ENCODE measurements at places on chromosomes 5 and 9.

- no peak for DNase-seq
Observed at GRCh38 chr9:21589344-21590056, 107.4 kb upstream of the IFNE start.

DNA sequence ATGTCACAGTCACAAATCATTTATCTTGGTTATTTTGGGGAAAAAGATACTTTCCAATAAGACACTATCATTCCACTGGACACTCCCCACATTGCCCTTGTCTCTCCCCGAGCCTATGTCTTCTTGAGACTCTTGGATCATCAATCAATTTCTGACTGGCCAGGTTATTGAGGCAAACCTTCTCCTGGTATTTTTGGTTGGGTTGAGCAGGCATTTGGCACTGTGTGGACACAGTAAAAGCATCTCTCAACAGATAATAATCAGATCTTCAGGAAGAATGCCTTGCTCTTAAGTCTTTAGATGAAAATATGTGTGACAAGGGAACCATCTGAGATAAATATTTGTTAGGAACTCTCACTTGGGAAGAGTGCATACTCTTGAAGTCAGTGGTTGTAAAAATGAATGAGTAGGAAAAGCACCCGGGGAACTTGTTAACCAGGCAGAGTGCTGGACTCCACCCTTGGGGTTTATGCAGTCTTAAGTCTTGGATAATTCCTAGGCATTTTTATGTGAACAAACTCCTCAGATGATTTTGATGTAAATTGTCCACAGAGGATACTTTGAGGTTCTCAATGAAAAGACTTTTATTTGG is 223.8 kb upstream of the CLINT1 start:
- DNase-seq, result no peak

GRCh38 chr5:128844354-128844923 is 120.8 kb upstream of the SLC27A6 start:
- DNase-seq, result no peak

DNA sequence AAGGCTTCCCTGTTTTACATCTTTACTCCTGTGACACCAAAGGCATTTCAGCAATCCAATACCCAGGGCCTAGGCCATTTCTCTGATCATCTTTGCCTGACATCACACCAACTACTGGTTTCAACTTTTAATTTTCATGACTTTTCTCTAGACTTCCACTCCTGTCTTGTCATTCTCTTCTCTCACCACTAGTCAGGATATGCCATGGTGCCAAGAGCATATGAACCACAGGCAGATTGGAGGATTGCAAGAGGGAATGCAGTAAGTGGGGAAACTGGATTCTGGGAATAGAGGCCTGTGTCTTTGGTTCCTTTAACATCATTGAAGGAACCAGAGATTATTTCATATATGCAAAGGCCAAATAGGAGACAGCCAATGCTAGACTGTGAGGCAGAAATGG is 69.3 kb downstream of the ANKRD31 start:
- DNase-seq, result no peak

DNA sequence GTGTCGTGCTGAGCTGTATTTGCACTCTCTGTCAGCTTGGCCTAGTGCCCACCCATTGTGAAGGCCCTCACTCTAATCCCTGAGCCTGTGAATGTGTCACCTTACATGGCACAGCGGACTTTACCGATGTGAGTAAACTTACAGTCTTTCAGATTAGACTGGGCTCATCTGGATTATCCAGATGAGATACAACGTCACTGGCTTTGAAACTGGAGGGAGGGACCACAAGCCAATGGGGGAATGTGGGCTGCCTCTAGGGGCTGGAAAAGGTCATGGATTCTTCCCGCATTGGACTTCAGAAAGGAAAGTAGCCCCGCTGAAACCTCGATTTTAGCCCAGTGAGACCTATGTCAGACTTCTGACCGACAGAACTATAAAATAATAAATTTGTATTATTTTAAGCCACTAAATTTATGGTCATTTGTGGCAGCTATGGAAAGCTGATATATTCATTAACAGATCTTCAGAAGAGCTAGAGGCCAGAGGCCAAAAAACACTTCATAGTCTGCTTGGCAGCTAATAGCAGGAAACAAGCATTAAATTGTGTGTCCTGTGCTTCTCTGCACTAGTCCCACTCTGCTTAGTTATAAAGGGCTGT is 139.0 kb upstream of the GAS1 start:
- DNase-seq, result no peak

- peak; percentile 99 for DNase-seq
Observed at GRCh38 chr9:71768388-71769174, at the start of gene CEMIP2. TSS of gene CEMIP2 (minus strand) at chr9:71768513. CDS start at chr9:71750373, 18,140 bp downstream.

GRCh38 chr9:130930804-130931349 is 8.2 kb downstream of the FIBCD1 start:
- no peak for DNase-seq

DNA sequence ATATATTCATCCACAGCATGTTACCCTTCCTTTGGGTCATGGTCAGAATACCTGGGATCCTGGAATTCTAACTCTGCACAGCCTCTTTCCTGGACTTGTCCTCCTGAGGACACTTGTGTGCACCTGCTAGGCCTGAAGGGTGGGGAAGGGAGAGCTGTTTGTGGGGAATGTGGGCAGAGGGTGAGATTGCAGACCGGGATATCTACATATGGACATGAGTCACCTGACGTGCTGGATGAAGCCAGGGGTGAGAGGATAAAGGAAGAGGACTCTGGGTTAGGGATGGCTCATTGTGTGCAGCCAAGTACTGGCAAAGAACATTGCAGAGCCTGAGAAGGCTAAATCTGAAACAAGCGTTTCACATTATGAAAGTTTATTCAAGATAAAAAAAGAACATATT is 241.4 kb upstream of the RPS23 start:
- no peak for DNase-seq

DNA sequence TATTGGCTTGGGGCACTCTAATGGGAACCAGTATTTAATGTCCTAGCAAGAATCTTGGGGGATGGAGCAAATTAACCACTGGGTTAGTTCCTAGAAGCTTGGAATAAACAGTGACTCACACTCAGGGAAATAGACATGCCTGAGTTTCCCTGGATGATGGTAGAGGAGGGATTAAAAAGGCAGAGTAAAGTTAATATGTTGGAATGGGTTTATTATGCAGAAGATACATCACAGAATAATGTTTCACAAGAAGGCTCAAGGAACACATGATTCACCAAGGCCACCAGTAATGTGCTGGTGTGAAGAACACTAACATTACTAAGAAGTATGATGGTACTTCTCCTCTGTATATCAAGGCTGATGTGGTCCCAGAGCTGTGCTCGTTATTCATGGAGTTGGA is 752.9 kb upstream of the SEMA6A start:
- no peak for DNase-seq

DNA sequence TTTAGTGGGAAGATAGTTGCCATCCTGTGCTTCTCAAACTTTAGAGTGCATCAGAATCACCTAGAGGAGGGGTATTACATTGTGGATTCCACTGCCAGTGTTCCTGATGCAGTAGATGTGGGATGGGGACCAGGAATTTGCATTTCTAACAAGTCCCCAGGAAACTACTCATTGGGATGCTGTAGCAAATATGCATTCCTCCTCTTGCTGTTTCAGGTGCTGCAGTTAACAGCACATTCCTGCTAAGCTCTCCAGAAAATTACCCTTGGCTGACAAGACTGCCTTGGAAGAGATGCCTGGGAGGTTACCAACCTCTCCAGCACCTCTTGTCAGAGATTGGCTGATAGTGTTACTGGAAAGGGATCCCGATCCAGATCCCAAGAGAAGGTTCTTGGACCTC is 270.5 kb downstream of the OSTF1 start:
- no peak for DNase-seq

- DNase-seq, result no peak
Observed at GRCh38 chr5:15346738-15347137, 153.2 kb upstream of the FBXL7 start.

- DNase-seq, result no peak
Observed at GRCh38 chr9:134175291-134175807, 11.0 kb upstream of the RNU6ATAC start.

DNA sequence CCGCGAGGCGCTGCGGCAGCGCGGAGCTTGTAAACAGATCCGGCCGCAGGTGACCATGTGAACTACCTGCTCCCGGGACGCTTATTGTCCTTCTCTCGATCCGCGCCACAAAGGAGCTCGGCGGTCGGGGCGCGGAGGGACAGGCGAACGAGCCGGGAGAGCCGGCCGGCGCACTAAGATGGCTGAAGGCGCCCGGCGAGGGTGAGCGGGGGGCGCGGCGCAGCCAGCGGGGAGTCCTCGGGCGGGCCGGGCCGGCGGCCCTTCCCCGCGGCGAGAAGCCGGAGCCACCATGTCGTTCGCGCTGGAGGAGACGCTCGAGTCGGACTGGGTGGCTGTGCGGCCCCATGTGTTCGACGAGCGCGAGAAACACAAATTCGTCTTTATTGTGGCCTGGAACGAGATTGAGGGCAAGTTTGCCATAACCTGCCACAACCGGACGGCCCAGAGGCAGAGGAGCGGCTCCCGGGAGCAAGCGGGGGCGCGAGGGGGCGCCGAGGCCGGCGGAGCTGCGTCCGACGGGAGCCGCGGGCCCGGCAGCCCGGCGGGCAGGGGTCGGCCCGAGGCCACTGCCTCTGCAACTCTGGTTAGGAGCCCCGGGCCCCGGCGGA is 535 bp downstream of the JMY start:
- DNase-seq, result no peak

- DNase-seq, result peak; percentile 54
Observed at GRCh38 chr9:133155156-133155555, 8.6 kb downstream of the GBGT1 start.

DNA sequence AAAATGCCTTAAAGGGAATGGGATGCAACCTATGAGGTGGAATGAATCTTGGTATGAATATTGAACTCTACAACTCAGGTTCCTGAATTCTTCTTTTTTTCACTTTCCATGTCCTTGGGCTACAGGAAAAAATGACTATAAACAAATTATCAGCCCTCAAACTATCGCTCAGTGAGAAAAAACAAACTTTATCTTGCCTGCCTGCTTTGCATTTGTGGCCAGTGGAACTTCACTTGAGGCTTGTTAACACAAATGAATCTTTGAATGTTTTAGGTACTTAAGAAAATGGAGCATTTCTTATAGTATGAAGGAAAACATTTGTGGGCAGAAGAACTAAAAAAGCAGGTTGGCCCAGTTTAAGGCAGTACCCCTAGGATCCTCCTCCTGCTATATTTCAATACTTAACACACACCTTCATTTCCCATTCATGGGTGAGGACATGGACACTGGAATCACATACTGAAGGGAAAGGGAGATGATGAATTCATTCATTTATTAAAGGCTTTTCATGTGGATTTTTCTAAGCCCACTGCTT is 34.1 kb downstream of the ELOVL7 start:
- DNase-seq, result no peak

DNA sequence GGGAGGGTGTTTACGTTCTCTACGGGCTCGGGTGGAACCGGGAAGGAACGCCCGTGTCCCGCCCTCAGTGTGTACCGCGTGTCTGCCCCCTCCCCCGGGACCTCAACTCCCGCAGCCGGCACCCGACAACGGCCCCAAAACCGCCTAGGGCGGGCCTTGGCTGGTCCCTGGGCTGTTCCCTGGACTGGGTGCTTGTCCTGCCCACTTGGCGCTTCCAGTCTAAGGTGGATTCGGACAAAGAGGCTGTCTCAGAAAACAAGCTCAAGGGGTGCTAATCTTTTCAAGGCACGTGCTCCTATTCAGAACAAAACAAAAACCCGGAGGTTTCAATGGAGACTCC is 379 bp upstream of the CLK4 start:
- DNase-seq, result no peak

Measured in spleen (tissue), 13 donors.